Fibroblast of skin of abdomen (primary cell): ENCODE measurements at places on chromosomes 4 and X.

GRCh38 chr4:69610484-69610883, 29.0 kb downstream of the UGT2A2 start:
- no peak for DNase-seq

- DNase-seq = no peak
Observed at GRCh38 chrX:152905081-152905420, 7.2 kb downstream of the ZNF185 start.

GRCh38 chr4:112279025-112279881, 6.5 kb downstream of the TIFA start:
- DNase-seq = no peak

DNA sequence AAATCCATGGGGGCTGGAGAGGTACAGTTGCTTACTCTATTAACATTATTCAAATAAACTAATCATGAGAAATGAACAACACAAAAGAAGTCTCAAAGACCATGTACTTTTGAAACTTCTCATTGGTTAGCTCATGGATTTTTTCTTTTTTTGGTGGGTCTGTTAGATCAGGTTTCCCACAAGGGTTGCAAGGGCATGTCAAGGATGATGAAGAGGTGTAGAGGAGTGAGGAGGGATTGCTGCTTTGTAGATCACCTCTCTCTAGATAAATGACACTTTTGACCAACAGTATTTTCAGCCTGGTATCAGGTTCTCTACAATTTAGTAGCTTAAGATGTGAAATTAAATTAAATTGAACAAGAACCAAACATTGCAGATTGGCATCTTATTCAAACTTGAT, 417.9 kb upstream of the AGA start:
- no peak for DNase-seq
